ENCODE measurements at places on chromosomes 13 and 19. TPM values are rescaled to one million over a fixed set of nuclear protein-coding genes. Genes with fewer than 3 reads are reported as not detected.

- no peak overlapping the region for H3K27ac ChIP-seq
- no peak overlapping the region for H3K4me3 ChIP-seq
- H3K27me3 ChIP-seq, result no peaks in the 10 kb centered on the region
- H3K4me1 ChIP-seq, result no peaks in the 10 kb centered on the region
- H3K36me3 ChIP-seq, result no peaks in the 10 kb centered on the region
- peak; percentile 58 for DNase-seq
Observed at GRCh38 chr13:111323950-111324651, 3.7 kb downstream of the TEX29 start.

GRCh38 chr13:80164462-80164861 lies 176.5 kb downstream of the SPRY2 start:
- no peak overlapping the region for H3K4me3 ChIP-seq
- no peaks in the 10 kb centered on the region for H3K27me3 ChIP-seq
- H3K27ac ChIP-seq, result no peak overlapping the region
- H3K36me3 ChIP-seq, result no peaks in the 10 kb centered on the region
- H3K4me1 ChIP-seq, result no peaks in the 10 kb centered on the region
- no peak for DNase-seq

TNNT1 gene
- not detected for total RNA-seq

- no peak overlapping the region for H3K4me3 ChIP-seq
- peak; percentile 7 for DNase-seq
- H3K27me3 ChIP-seq, result no peaks in the 10 kb centered on the region
Observed at GRCh38 chr13:38944219-38944618, 46.4 kb downstream of the STOML3 start.

- no peak overlapping the region for H3K27ac ChIP-seq
- DNase-seq, result no peak
- H3K4me1 ChIP-seq, result no peaks in the 10 kb centered on the region
- H3K27me3 ChIP-seq, result no peaks in the 10 kb centered on the region
- H3K36me3 ChIP-seq, result no peaks in the 10 kb centered on the region
Observed at GRCh38 chr13:29448174-29448573, 147.3 kb downstream of the SLC7A1 start.

C13orf42 gene
- total RNA-seq, result not detected

GRCh38 chr13:71290963-71291841 lies 575.8 kb downstream of the DACH1 start:
- no peaks in the 10 kb centered on the region for H3K36me3 ChIP-seq
- no peak for DNase-seq
- no peaks in the 10 kb centered on the region for H3K27me3 ChIP-seq
- no peaks in the 10 kb centered on the region for H3K4me1 ChIP-seq

- no peaks in the 10 kb centered on the region for H3K27me3 ChIP-seq
- H3K4me1 ChIP-seq, result no peaks in the 10 kb centered on the region
Observed at GRCh38 chr13:51262501-51263211, 40.5 kb downstream of the FAM124A start.

GRCh38 chr13:30679483-30680330 lies 55.6 kb upstream of the ALOX5AP start:
- no peak overlapping the region for H3K27ac ChIP-seq
- no peaks in the 10 kb centered on the region for H3K27me3 ChIP-seq
- H3K4me3 ChIP-seq, result no peak overlapping the region
- H3K4me1 ChIP-seq, result no peaks in the 10 kb centered on the region
- DNase-seq, result peak; percentile 40

TUBA3C gene
- not detected for total RNA-seq

PDX1 gene
- total RNA-seq, result not detected

DNA sequence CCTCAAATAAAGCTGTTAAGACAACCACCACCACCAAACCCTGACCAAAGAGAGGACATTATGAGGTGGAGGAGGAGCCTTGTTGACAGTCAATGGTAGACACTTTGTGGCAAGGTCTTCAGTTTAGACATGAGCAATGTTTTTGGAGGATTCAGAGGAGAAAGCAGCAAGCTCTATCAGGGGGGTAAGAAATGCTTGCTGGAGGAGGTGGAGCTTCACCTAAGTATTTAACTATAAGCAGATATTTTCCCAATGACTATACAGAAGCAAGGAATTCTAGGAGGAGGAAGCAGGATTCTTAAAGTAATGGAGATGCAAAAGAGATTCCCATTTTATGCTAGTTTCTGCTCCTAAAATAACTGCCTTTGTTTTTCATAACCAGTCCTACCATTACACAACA lies 74.2 kb downstream of the TRPC4 start:
- no peak overlapping the region for H3K27ac ChIP-seq
- H3K4me1 ChIP-seq, result no peaks in the 10 kb centered on the region
- no peaks in the 10 kb centered on the region for H3K36me3 ChIP-seq
- no peak overlapping the region for H3K4me3 ChIP-seq

DNA sequence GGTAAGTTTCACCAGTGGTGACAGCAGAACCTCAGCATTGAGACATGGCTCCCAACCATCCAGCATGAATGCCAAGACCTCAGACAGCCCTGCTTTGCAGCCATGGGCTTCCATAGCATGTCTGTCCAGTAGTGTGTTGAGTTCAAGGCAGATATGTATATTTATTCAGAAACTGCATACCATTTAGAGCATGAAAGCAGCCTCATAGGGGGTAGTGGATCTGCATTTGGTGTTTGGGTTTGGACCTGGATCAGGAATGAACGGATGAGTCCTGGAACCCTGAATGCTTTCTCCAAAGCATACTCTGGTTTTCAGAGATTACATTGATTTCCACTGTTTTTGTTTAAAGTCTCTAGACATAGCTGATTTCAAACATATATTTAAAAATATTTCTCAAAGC lies 114.3 kb downstream of the ESD start:
- no peaks in the 10 kb centered on the region for H3K27me3 ChIP-seq
- no peak for DNase-seq
- H3K4me3 ChIP-seq, result no peak overlapping the region
- no peaks in the 10 kb centered on the region for H3K36me3 ChIP-seq

GRCh38 chr13:40533072-40533471 lies 133.4 kb downstream of the FOXO1 start:
- H3K4me3 ChIP-seq, result no peak overlapping the region
- DNase-seq, result no peak
- H3K4me1 ChIP-seq, result no peaks in the 10 kb centered on the region
- no peaks in the 10 kb centered on the region for H3K36me3 ChIP-seq

CEACAM20 gene
- total RNA-seq, result not detected

C1QTNF9B gene
- total RNA-seq, result not detected

DNA sequence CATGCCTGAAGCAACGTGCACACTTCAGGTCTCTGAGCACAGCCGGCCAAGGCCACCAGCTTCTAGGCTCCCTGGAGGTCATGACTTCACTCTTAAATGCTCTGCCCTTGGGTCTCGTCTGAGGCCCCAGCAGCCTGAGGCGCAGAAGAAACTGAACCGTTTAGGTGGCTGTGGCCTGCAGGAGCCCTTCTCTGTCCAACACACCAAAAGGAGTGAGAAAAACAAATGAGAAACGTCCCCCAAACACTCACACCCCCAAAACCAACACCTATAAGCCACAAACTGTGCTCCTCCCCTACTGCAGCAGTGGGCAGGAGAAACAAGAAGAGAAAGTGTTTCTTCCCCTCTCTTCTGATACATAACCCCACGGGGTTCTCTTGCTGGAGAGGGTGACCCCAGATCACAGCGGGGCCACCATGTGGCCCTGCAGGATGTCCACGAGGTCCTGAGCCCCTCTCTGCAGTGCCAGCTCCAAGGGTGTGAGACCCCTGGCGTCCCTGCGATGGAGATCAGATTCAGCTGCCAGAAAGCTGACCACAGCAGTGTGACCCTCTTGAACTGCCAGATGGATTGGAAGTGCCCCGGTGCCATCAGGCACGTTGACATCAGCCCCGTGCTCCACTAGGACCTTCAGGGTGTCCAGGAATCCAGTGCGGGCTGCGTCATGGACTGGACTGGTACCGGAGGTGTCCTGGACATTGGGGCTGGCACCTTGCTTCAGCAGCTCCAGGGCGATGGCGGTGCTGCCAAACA lies 1.0 kb upstream of the KRI1 start:
- no peaks in the 10 kb centered on the region for H3K36me3 ChIP-seq
- H3K27ac ChIP-seq, result peak overlapping the region; percentile 34
- peak overlapping the region; percentile 66 for H3K4me3 ChIP-seq

- no peak overlapping the region for H3K27ac ChIP-seq
- no peaks in the 10 kb centered on the region for H3K27me3 ChIP-seq
- no peak overlapping the region for H3K4me3 ChIP-seq
- H3K4me1 ChIP-seq, result no peaks in the 10 kb centered on the region
Observed at GRCh38 chr19:16013181-16013850, 63.0 kb upstream of the TPM4 start.

GRCh38 chr19:19697589-19697988 lies 28.9 kb downstream of the ZNF101 start:
- no peak overlapping the region for H3K27ac ChIP-seq
- no peaks in the 10 kb centered on the region for H3K36me3 ChIP-seq

NLRP7 gene
- 0.16 TPM for total RNA-seq

DNA sequence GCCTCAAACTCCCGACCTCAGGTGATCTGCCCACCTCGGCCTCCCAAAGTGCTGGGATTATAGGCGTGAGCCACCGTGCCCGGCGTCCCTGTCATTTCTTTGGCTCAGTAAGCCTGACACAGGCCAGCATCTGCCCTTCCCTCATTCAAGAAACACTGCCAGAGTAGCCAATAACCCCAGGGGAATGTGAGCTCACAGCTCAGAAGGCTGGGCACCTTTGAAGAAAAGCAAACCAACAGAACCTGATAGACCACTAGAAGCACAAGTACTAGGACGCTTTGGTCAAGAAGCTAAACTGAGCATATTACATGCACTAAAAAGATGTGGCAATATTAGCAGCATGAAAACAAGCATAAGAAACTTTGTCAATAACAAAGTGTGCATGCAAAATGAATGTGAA lies 14.2 kb downstream of the SIGLEC5 start:
- H3K36me3 ChIP-seq, result no peaks in the 10 kb centered on the region
- H3K27ac ChIP-seq, result no peak overlapping the region
- H3K27me3 ChIP-seq, result no peaks in the 10 kb centered on the region

DNA sequence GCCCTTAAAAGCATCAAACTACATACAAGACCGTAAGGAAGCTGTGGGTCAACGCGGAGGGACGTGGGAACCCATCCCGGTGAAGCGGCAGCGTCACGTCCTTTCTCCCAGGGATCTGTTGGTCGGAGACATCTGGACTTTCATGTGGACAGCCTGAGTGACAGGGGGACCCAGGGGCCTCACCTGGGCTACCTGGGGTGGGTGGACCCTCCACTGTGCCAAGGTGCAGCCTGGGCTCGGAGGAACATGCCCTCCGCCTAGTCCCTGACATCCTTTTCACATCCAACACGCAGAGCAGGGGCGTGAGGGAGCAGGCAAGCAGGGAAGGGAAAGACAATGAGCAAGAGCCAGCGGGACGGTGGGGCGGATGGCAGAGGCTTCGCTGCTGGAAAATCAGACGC lies 13.8 kb upstream of the GARIN5A start:
- DNase-seq, result no peak
- H3K36me3 ChIP-seq, result no peaks in the 10 kb centered on the region
- no peak overlapping the region for H3K27ac ChIP-seq
- H3K4me3 ChIP-seq, result no peak overlapping the region
- peaks cover 7% of the 10 kb centered on the region for H3K27me3 ChIP-seq

DNA sequence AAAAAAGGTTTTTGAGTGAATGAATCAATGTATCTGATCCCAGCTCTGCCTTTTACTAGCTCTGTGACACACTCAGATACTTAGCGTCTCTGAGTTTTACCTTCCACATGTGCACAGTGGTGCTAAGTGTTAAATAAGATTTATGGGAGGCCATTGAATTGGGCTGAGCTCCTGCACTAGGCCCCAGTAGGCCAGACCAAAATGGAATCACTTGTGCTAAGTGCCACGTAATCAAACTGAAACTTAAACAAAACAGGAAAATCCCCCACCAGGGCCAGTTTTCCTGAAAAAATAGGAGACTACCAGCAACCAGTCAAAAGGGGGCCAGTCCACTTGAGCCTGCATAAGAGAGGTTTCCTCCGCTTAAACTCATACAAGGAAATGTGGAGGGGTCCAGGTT lies 40.9 kb downstream of the GJA3 start:
- H3K36me3 ChIP-seq, result no peaks in the 10 kb centered on the region
- peak overlapping the region; percentile 47 for H3K4me3 ChIP-seq
- H3K27ac ChIP-seq, result peak overlapping the region; percentile 69
- no peaks in the 10 kb centered on the region for H3K4me1 ChIP-seq
- no peak for DNase-seq

DNA sequence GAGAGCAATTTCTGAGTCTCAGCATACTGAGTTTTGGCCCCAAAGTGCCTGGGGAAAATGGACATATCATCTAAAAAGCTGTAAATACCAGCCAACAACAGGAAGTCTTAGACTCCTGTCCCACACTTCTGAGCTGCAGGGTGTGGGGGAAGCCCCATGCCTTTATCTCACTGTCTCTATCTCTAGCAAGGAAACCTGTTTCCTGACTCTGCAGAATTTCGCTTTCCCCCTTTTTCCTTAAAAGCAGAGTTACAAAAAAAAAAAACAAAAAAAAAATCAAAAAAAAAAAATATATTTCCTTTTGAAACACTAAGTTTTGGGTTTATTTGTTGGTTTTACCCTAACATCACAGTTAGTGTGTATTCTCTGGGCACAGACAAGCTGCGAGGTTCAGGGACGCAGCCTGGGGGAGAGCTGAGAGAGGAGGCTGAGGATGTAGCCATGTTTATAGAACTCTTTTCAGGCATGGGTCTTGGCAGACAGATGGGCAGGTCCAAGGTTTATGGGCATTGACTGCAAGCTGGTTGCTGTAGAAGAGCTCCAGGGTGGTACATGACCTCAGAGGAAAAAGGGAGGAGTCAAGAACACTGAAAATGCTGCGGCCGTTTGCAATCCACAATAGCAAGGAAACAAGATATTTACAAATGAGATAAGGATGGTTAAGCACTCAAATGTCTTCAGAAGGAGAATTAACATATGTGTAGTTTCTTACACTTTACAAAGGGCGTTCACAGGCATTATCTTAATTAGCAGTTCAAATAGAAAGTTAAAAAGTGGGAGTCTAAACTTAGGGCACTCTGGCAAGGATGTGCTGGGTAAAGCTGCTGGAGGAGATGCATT lies 4.9 kb downstream of the MBNL2 start:
- no peaks in the 10 kb centered on the region for H3K36me3 ChIP-seq
- H3K4me3 ChIP-seq, result peak overlapping the region; percentile 31
- peaks cover 7% of the 10 kb centered on the region for H3K4me1 ChIP-seq
- H3K27me3 ChIP-seq, result no peaks in the 10 kb centered on the region
- peak overlapping the region; percentile 97 for H3K27ac ChIP-seq

DNA sequence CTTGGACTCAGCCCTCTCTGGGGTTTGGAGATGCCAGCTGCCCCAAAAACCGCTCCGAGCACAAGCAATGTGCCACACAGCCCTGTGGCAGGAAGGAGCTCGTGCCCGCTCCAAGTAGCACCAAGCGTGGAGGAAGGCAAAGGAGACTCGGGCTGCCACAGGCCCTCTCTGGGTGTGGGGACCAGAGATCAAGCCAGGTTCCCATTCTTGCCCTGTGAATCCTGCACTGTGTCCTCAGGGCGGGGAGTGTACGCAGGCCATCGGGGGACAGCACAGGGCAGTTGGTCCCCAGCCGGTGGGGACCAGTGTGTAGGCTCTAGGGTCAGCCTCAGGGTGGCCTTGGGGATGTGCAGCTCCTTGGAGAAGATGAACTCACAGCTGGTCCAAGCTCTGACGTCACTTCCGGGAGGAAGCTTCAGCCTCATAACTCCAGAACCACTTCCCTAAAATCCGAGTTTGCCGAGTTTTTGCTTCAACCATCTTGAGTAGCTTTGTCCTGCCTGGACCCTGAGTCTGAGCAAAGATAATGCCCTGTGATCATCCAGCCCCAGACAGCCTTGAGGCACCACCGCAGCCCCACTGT lies 9.3 kb upstream of the CPAMD8 start:
- H3K36me3 ChIP-seq, result no peaks in the 10 kb centered on the region
- H3K4me1 ChIP-seq, result no peaks in the 10 kb centered on the region
- no peak overlapping the region for H3K27ac ChIP-seq
- no peaks in the 10 kb centered on the region for H3K27me3 ChIP-seq
- no peak overlapping the region for H3K4me3 ChIP-seq
